Skin of body (tissue), 3 donors: ENCODE measurements at places on chromosomes 4 and X.

- DNase-seq: peak; percentile 85
Observed at GRCh38 chr4:38663801-38664705, at the start of gene KLF3. KLF3 (plus strand) TSS chr4:38664199; CDS start chr4:38680626, 16,427 bp downstream.

DNA sequence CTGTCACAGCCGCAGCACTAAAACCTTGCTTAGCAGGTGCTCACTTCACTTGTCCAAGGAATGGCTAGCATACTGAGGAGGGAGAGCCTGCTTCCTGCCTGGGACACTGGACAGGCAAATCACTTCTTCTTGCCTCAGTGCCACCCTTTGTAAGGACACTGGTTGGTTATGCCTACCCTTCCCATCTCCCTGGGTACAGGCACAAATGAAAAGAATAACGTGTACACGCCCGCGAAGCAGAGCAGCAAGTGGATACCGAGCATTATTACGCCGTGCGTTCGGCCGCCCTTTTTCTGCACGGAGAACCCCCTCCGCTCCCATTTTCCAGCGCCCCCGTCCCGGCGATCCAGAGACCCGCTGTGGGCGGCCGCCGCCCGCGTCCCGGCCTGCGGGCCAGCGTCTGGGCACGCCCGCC is 338 bp upstream of the KLHL2 start:
- DNase-seq: no peak

- peak; percentile 1 for DNase-seq
Observed at GRCh38 chr4:122992057-122992456, 69.7 kb upstream of the NUDT6 start.

GRCh38 chr4:98204236-98204553 is 57.0 kb upstream of the RAP1GDS1 start:
- DNase-seq: no peak

- DNase-seq: no peak
Observed at GRCh38 chr4:44736900-44737299, 10.5 kb upstream of the GNPDA2 start.

DNA sequence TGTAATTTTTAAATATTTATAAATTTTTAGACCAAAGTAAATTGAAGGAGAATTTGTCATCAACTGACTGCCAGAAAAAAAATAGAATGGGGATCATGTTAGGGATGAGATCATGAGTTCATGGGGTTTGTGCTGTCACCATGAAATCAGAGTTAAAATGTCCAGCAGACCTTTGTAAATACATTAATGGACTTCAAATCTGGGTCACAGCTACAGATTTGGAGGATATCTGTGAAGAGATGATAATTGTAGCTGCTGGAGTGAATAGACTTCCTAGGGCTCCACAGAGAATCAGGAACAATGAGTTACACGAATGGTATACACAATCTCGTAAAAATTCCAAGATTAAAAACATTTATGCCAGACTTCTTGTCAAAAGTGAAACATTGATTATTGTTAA is 6.6 kb downstream of the FSTL5 start:
- no peak for DNase-seq

DNA sequence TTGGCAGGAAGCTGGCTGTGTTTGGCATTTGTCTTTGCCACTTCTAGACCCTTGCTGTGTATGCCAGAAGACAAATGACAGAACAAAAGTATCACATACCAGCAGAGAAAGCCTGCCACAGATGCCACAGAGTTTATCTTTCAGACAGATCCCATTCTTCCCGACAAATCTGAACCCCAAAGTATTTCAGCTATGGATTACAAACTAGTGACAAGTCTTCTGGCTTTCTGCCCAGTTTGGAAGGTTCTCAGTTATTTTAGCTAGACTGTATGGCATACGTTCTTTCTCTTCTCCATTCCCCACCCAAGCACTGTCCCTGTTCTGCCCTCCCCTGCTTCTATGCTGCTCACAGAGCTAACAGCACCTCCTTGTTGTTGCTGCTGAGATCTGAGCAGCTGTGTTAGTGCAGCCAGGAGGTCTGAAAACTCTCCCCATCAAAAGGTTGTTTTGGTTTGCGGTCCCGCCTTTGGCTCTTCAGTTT is 236.7 kb downstream of the FRAS1 start:
- DNase-seq: peak; percentile 50

GRCh38 chr4:89759426-89759825 is 77.5 kb downstream of the SNCA start:
- no peak for DNase-seq
